HT-29 (cell line): ENCODE measurements at places on chromosomes 1 and 21. TPM values are rescaled to one million over a fixed set of nuclear protein-coding genes. Genes with fewer than 3 reads are reported as not detected.

DNA sequence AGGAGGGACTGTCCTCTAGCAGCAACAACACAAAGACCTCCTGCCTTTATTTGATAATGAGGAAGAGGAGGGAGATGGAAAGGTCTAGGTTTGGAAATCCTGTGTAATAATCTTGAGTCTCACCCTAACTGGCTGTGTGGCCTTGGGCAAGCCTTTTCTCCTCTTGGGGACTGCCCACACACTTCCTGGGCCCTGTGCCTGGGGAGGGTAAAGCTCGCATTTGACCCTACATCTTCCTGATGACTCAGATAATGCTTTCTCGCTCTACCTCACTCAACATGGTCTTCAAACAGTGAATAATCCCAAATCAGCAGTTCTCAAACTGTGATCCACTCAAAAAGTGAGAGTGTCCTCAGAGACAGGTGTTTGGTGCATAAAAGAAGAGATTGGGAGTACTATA lies 81.2 kb downstream of the VWA5B1 start:
- no peak for DNase-seq

The F5 gene
- total RNA-seq = 8.1 and 9.2 TPM in 2 replicates

DNA sequence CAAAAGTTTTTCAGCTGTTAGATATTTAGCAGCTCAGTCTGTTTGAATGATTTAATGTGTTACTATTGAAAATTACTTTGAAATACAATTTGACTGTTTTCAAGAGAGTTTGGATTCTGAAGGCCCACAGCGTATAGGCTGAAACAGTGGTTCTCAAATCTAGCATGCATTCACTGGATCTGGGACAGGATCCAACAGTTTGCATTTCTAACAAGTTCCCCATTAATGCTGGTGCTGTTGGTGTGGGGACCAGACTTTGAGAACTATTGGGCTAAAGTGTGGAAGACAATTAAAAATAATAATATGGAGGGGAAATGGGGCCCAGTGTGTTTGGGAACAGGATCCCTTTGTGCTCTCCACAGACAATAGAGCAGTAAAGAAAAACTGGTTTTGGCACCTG lies 31.9 kb downstream of the ITSN1 start:
- DNase-seq = no peak

- DNase-seq = no peak
Observed at GRCh38 chr1:232709386-232709785, 79.5 kb upstream of the SIPA1L2 start.

DNA sequence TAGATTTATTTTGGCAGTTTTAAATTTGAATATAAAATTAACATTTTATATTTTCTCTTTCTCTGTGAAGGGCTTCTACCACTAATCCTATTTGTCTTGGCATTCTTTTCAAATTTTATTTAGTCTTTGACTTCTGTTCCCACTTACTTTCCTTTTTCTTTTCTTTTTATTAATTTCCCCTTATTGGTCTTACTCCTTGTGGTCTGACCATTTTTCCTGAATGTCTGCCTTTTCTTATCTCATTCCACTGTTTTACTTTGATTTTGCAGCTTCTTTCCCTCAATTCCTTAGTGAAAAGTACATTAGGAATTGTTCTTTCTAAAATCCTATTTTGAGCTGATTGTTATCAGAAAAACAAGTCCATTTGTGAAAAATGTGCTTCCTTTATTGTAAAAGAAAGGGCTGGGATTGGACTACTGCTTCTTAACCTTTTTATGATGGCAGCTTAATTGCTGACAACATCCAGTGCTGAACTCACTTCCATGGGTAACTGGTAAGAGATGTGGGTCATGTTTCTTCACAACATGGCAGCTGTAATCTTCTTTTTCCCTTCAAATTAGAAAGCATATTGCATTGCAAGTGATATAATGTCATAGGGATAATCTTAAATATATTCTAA lies 284.6 kb downstream of the DNM3 start:
- no peak for DNase-seq

GRCh38 chr1:230940848-230941247 lies 37.8 kb downstream of the TTC13 start:
- no peak for DNase-seq

DNA sequence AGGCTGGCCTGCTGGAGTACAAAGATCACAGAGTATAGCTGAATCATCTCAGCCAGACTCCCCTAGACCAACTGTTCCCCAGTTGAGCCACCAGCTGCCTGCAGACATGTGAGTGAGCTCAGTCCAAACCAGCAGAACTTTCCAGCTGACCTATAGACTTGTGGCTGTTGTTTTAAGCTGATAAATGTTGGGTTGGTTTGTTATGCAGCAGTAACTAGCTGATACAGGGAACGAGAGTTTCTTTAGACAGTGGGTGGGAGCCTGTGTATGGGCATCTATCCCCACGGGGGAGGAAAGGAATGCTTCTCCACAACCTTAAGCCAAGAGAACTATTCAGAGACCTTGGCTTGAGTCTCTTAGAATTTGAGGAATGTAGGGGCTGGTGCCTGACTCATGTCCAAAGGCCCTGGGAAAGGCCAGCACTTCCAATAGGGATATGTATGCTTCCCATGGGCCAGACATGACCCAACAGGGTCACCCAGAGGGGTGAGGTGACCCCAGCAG lies 30.1 kb downstream of the SLC1A7 start:
- DNase-seq = no peak

The ERMAP gene
- 4.9 and 5.4 TPM in 2 replicates for total RNA-seq

DNA sequence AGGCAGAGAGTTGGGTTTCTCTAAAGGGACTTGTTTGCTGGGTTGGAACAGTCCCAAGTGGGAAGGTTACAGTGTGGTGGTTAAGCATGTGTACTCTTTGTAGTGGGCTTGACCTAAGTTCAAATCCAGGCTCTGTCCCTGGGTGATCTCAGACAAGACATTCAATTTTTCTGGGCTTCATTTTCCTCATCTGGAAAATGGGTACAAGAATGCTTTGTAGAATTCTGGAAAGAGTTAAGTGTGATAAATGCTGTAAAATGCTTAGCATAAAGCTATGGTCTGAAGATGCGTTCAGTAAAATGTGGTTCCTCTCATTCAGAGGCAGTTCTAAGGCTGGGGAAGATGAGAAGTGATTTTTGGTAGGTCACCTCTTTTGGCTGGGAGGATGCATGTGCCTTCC lies 805 bp downstream of the GRHL3 start:
- no peak for DNase-seq

The TAL1 gene
- total RNA-seq = not detected in 2 replicates

GRCh38 chr1:234845097-234845660 lies 235.2 kb upstream of the IRF2BP2 start:
- no peak for DNase-seq

DNA sequence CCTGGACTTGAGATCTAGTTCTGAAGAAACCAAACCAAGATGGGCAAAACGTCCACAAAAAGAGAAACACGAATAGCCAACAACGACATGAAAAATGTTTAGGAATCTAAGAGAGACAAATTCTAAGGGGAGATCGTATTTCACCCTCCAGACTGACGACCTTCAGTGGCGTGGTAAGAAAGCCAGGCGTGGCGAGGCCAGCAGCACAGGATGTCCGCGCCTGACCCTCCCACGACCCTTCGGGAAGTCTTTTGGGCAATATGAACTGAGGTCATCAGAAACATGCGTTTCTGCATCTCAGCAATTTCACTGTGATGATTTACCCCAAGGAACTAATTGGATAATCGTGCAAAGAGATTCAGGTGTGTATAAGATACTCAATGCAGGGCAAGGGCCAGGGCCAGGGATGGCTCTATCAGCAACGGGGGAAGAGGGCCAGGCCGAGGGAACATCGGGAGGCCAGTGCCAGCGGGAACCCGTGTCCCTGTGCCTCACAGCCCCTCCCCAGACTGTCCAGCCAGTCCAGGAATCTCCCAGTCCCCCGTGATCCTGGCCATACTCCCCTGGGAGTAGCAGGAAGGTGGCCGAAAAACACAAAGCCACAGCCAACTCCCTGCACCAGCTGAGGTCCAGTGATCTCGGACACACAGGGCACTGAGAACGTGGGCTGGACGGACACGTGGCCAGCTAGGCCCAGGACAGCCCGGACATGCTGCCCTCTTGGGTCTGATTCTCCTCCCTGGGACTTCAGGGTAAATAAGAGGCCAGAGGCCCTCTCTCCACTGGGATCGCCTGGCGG lies 53.6 kb upstream of the ADARB1 start:
- no peak for DNase-seq

The PRRX1 gene
- total RNA-seq = not detected in 2 replicates

The MAB21L3 gene
- total RNA-seq = not detected in 2 replicates

DNA sequence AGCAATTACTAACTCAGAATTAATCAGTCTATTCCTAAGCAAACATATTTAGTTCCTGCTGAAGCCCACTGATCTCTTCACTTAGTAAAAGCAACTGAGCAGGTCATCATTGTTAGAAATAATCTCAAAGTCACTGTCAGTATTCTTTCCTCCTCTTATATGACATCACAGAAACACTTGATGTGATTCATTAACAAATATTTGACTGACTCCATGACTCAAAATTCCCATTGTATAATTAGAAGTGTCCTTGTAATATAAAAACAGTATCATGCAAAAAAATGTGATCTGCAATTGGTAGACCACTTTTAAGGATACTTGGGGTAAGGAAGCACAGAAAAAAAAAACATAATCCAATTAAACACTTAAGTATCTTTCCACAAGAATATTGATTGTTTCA lies 194.4 kb downstream of the DPYD start:
- DNase-seq = no peak

The NBPF6 gene
- not detected in 2 replicates for total RNA-seq

The HES2 gene
- 0.16 TPM in 1 of 2 replicates, not detected in the other for total RNA-seq

DNA sequence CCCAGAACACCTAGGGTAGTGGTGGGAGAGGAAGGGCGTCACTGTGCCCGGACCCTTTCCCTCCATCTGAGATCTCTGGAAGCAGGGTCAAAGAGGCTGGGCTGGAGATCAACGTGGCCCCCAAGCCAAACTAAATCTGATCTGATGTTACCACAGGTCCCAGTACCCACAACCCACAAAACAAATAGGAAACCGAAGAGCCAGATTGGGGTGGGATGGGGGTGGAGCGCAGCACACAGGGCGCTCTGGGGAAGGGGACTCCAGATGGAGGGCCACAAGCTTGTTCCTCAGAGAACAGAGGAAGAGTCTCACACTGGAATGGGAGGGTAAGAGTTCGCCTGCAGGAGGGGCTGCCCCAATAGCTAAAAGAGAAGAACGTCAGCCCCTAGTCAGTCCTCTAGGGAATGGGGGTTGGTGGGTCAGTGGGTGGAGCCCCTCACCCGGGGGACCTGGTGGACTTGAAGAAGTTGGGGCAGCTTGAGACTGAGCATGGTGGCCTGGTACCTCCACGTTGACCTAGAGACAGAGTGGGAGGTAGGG lies 1.5 kb downstream of the PAQR6 start:
- DNase-seq = no peak

The DHCR24 gene
- 316 and 325 TPM in 2 replicates for total RNA-seq

- peak; percentile 13 for DNase-seq
Observed at GRCh38 chr21:45506836-45507522, 35.3 kb downstream of the SLC19A1 start.

The GBP7 gene
- not detected in 2 replicates for total RNA-seq

The LSS gene
- total RNA-seq = 95.6 and 109 TPM in 2 replicates

GRCh38 chr1:243917177-243917862 lies 67.3 kb upstream of the AKT3 start:
- no peak for DNase-seq
